NCI-H345 (cell line): ENCODE measurements at places on chromosomes 4 and X.

GRCh38 chrX:38151441-38151840 lies 69.2 kb downstream of the SRPX start:
- DNase-seq = no peak

DNA sequence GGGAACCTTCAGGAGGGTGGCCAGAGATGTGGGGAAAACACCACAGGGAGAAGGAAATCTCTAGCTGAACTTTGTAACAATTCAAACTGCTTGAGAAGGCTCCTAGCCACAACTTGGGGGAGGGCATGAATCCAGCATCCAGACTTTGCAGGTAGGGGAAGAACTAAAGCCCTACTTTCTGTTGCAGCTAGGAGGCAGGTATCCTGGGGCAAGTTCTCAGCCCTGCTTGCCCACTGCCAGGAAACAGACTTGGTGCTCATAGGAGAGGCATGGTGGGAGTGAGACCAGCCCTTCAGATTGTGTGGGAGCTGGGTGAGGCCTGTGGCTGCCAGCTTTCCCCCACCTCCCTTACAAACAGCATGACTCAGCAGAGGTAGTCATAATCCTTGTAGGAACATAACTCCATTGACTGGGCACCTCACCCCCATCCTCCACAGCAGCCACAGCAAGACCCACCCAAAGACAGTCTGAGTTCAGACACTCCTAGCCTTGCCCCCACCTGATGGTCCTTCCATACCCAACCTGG lies 209.5 kb upstream of the CPEB2 start:
- no peak for DNase-seq

- no peak for DNase-seq
Measured at GRCh38 chrX:110509755-110510532, 151.3 kb downstream of the RTL9 start.

DNA sequence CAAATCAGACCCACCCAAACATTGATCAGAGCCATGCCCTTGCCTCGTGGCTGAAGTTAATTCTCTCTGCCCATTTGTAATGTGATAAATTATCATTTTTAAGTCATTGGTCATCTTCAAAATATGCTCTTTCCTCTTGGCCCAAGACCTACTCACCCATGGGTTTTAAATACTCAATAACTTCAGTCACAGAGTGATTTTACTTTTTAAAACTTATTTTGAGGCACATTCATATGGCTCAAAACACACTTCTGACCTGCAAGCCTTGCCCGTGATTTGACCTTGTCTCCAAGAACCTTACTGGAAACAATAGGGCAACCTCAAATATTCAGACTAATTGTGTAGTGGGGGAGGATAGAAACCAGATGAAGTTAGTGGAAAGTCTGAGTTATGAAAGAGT lies 176.2 kb upstream of the LNX1 start:
- no peak for DNase-seq

GRCh38 chr4:174933083-174933482 lies 14.9 kb downstream of the ADAM29 start:
- no peak for DNase-seq

GRCh38 chr4:187744911-187745310 lies 250.7 kb upstream of the ZFP42 start:
- no peak for DNase-seq

GRCh38 chr4:139458999-139459398 lies 5.1 kb downstream of the RAB33B start:
- DNase-seq = no peak
